NCI-H1694 (cell line): ENCODE measurements at places on chromosomes 7 and 10.

DNA sequence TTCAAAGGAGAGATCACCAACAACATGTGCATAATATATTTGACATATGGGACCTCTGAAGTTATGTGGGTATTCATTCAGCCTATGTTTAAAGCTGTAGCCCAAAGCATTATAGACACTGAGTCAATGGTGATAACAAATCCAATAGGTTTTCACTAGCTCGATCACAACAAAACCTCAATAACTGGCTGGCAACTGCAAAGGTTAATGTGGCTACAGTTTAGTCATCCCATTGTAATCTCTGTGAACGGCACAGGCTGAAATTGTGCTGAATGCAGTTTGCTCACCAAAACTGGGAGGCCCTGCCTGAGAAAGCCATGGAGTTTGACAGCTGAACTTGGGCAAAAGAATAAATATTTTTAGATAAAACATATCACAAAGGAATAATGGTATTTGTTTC lies 152.4 kb upstream of the ADO start:
- DNase-seq, result no peak

DNA sequence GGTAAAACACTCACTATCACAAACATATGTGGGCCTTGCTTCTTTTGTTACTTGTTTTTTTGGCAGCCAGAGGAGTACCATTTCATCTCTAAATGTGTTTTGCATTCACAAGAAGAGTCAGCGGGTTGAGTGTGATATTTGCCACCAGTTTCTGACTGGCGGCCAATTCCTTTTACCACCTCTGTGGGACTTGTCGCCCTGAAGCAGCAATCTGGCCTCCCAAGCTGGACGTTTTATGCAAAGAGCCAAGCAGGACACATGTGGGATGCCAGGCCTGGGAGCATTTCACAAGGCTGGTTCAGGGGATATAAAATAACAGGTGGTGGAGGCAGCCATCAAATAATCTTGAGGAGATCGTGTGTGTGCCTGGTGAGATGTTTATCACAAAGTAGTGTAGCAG lies 61.8 kb upstream of the TRIL start:
- no peak for DNase-seq

GRCh38 chr7:42661312-42661711 lies 250.6 kb downstream of the C7orf25 start:
- no peak for DNase-seq

DNA sequence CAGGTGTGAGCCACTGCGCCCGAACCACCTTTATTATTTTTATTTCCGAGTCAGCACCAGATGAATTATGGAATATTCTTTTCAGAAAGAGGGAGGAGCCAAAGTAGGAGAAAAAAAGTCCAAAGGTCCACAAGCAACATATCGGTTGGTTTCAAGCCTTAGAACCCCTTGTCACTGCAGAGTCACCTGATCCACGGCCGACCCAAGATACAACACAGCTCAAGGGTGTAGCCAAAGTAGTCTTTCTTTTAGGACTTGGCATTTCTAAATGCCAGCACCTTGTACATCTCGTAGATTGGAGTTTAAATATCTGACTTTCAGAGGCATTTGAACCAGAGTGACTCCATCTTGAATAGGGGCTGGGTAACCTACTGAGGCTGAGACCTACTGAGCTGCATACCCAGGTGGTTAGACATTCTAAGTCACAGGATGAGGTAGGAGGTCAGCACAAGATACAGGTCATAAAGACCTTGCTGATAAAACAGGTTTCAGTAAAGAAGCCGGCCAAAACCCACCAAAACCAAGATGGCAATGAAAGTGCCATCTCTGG lies 113.9 kb upstream of the ANLN start:
- no peak for DNase-seq

GRCh38 chr10:94403380-94404213 lies 1.3 kb downstream of the TBC1D12 start:
- no peak for DNase-seq

- no peak for DNase-seq
Measured at GRCh38 chr7:68485253-68485917, 1112.9 kb upstream of the AUTS2 start.

DNA sequence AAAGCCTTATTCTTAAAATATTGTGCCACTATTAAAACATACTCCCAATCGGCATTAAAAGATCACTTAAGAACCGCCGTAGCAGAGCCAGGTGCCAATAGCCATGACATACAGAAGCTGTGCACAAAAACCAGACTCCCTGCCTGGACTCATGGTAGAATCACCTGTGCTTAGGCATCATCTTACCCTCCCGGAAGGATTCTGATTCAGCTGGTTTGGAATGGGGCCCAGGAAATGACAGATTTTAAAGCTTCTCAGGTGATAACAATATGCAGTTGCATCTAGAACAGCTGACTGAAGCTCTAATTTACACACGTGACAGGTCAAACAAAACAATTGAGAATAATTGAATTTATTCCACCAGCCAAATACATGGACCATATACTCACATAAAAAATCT lies 10.7 kb downstream of the A1CF start:
- no peak for DNase-seq

DNA sequence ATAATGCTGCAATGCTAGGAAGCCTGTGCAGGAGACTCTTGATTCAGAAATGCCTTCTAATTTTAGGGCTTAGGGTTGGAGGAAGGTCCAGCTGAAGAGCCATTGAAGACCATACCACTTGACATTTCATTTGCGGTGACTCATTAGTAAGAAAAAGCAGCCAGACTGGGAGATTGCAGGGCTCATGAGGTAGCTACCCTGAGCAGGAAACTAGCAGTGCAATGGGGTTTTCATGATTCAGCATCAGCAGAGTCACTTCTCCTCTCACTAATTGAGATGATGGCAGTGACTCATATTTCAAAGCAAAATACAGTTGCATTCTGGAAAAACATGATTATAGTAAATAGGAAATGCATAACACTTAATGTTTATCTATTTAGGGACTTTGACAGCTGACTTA lies 434.1 kb downstream of the DNAJB9 start:
- DNase-seq, result no peak
